ENCODE measurements at places on chromosomes 5 and 9.
A peak's percentile ranks its signal among the peaks of the same experiment; 100 is the strongest.

- no peak for DNase-seq
Measured at GRCh38 chr9:21854119-21854518, 51.7 kb downstream of the MTAP start.

GRCh38 chr5:72179816-72180440 is 72.7 kb downstream of the MAP1B start:
- DNase-seq, result no peak

DNA sequence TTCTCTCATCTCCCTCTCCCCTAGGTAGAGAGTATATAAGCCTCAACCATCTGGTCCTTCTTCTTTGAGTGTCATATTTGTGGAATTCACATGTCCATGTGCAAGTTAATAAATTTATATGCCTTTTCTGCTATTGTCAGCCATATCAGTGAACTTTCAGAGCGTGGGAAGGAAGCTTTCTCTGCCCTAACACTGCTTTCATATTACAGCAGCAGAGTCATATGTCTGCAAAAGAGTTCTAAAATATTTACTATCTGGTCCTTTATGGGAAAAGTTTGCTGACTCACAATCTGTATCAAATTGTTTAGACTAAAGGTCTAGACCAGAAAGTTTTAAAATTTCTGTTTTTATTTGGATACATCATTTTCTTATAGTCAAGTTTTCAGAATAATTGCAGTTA is 669.0 kb downstream of the LRRC70 start:
- DNase-seq, result no peak

DNA sequence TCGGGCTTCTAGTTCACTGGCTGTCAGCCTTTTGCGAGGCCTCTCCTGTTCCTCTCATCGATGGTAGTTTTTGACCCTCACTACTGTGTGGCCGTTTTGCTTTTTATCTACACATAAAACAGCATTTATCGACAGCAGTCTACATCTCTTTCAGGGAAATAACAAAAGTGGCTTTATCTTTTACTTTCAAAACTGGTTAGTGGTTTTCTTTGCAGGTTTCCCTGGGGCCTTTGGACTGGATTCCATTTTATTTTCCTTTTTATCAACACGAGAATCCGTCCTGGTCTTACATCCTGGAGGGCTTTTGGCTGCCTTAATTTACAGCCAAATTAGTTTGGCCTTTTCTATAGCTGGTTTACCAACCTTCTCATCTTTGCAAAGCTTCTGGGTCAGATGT is 793 bp upstream of the PKD2L2 start:
- no peak for DNase-seq

DNA sequence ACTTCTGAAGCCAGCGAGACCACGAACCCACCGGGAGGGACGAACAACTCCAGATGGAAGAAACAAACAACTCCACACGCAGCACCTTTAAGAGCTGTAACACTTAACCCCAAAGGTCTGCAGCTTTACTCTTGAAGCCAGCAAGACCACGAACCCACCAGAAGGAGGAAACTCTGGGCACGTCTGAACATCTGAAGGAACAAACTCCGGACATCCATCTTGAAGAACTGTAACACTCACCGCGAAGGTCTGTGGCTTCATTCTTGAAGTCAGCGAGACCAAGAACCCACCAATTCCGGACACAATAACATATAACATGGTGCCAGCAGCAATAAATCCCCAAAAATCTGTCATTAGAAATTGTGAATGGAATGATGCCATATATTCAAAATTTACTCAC is 180.9 kb downstream of the TLE1 start:
- DNase-seq, result no peak

- no peak for DNase-seq
Measured at GRCh38 chr5:123429993-123430392, 6.8 kb upstream of the CEP120 start.

DNA sequence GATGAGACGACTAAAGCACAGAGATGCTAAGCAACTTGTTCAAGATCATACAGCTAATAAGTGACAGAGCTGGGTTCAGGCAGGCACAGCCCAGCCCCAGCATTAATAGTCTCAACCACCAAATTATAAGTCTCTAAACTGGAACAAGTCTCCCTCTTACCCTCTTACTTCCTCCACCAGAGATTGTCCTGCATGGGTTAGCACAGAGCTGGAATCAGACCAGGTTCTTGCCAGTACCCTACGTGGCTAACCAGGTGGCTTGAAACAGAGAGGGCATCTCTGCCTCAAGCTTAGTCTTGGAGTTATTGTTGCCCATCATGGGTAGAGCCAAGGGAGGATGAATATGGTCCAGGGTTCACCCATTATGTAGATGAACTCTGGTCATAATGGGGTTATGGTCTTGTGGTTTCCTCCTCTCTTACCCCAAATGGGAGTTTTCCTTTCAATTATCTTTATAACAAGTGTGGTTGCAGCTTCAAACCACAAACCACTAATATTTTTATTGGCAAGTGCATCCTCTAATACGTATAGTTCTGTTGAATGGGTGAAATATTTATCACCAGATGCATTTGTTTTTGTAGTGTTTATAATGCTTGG is 8.3 kb upstream of the XPA start:
- no peak for DNase-seq

DNA sequence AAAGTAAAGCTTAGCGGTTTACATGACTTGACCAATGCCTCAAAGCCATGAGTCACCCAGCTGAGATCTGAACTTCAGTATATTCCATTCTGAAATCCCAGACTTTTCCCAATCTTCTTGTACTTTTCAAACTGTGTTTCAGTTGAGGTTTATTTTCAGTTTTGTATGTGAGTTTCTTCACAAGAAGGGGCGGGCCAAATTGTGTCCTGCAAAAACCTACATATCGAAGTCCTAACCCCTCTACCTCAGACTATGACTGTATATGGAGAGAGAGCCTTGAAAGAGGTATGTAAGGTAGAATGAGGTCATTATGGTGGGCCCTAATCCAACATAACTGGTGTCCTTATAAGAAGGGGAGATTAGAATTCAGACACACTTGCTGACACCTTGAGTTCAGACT is 666 bp upstream of the TLR4 start:
- DNase-seq, result no peak

DNA sequence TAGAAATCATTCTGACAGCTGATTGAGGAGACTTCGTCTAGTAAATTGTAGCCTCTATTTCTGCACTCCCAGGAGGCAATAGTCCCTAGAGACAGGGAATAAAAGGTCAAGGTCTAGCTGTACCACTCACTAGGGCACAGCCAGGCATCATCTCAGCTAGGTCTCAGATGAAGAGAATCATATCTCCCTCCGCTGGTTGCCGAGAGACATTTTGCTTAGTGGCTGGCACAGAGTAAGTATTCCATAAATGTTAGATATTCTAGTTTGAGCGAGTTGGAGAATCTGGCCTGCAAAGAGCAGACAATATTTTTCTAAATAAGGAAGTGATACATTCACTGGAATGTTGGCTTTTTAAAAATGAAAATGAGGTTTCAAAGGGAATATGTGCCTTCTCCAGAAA is 180.4 kb upstream of the ACTBL2 start:
- DNase-seq, result no peak

DNA sequence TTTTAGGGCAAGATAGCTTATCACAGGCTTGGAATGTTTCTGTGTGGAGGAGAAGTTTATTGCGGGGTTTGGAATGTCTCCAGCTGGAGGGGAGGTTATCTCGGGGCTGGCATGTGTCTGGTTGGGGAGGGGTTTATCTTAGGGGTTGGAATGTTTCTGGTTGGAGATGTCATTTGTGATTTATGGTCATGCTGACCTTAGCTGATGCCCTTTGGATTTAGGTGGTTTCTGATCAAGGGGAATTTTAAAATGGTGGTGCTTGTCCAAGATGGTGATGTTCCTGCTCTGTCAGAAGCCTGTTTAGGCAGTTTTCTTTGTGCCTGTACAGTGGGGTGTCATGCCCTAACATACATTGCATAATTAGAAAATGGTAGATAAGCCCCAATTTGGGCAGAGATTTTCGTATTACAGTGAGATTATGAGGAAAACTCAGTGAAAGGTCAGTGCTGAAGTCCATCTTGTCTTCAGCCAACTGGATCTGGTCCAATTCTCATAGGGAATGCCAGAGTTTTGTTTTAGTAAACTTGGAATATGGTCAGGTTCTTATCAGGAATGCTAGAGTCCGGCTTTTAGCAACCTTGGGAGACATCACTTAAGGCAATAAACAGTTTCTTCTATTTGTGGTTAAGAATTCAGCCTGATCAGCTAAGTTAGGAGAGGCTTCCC is 14.3 kb downstream of the CDK20 start:
- no peak for DNase-seq

DNA sequence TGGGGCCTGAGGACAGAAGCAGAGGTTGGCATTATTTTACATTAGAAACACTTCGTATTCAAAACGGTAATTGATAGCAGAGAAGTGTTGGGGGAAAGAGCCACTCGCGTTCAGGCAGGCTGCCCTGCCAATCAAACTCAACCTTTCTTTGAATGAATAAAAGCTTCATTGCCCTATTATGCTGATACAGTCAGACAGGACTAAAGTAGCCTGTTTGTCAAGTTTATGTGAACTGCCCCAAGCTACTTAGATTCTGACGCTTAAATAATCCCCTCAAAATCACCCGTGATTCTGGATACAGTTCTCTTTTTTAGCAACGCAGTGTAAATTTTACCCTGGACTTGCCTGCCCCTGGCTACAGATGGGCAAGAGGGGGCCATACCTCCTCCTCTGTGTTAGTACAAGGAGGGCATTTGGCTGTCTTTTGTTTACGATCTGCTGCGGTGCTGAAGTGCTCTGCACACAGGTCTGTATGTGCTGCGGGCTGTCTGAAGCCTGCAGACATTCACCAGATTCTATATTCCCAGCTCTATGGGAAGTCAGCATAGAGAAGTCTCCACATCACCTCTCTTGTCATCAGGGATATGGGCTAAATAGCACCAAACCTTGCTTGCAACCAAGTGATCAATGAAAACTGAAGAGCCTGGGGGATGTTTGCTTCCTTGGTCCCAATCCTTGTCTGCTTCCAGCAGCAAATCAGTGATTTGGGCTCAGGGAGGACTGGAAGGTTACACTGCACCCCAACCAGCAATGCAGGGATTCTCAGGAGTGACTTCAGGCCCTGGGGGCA is 218.4 kb downstream of the EBF1 start:
- DNase-seq, result no peak

DNA sequence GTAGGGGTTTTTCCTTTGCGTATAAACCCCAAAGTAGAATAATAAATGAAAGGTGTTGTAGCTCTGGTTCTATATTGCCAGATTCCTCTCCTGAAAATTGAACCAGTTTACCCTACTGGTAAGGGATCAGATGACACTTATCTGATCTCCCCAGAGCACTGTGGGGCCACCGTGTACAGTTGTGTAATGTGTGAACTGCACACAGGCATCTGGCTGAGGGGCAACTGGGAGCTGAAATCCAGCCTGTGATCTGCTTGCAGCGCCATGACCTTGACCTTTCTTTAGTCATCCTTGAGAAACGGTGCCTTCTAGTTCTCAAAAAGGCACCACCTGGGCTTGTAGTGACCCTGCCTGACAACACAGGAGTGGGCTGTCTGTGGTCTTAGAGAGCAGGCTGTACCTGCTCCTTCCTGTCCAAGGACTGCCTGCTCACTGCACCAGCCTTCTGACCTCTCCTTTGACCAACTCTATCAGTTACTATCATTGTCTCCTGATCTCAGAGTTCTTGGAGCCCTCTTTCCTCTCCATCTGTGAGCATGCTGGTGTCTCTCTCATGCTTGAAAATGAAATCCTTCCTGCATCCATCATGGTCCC is 40.2 kb downstream of the PDE6A start:
- no peak for DNase-seq

GRCh38 chr5:139368613-139369012 is 14.5 kb downstream of the SLC23A1 start:
- DNase-seq, result no peak

DNA sequence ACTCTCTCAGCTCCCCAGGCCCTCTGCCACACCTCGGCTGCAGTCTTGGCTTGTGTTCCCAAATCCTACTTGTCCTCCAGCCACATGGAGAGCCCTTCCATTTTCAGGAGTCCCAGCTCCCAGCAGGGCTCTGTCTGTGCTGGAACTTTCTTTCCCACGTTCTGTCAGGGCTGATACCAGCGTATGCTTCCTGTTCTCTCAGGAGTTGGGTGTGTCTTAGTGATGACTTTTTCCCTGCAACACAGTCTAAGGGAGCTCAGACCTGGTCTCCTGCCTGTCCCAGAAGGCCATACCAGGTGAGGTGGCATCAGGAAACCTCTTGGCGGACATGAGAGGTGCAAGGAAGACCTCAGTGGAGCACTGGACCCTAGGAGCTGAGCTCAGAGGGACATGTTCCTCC is 226.5 kb downstream of the HSPA4 start:
- no peak for DNase-seq

DNA sequence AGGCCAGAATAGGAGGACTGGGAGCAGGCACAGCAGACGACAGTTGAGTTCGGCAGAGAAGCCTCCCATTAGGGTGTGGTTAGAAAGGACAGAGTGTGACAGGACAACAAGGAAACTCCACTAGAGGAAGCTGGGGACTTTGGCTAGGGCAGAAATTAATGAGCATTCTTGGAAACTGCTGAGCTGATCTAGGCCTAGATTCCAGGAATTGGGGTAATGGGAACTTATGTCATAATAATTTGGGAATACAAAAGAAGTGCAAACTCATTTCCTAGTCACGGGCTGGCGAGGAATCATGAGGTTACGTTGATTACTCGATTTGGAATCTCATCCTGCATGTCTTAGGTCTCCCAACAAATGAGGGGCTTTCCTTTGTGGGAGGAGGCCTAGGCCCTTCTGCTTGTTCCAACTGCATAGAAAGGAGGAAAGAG is 144.6 kb upstream of the RPS23 start:
- no peak for DNase-seq

- DNase-seq, result no peak
Measured at GRCh38 chr9:91694081-91694870, 255.8 kb downstream of the ROR2 start.

DNA sequence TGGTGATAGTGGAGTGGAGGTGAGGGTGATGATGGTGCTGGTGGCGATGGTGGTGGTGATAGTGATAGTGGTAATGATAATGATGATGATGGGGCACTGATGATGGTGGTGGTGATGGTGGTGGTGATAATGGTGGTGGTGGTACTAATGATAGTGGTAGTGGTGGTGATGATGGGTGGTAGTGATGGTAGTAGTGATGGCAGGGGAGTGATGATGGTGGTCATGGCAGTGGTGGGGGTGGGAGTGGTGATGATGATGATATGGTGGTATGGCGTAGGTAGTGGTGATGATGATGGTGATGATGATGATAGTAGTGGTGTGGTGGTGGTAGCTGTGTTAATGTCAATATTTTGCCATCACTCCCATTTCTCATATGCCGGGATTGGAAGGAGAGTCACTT is 44.5 kb upstream of the ORM1 start:
- no peak for DNase-seq

- DNase-seq, result peak; percentile 90
Measured at GRCh38 chr9:91423785-91424402, at the start of gene NFIL3. TSS of gene NFIL3 (minus strand) at chr9:91423832. CDS start at chr9:91410734, 13,098 bp downstream.

- no peak for DNase-seq
Measured at GRCh38 chr5:96285823-96286222, 147.2 kb downstream of the PCSK1 start.

DNA sequence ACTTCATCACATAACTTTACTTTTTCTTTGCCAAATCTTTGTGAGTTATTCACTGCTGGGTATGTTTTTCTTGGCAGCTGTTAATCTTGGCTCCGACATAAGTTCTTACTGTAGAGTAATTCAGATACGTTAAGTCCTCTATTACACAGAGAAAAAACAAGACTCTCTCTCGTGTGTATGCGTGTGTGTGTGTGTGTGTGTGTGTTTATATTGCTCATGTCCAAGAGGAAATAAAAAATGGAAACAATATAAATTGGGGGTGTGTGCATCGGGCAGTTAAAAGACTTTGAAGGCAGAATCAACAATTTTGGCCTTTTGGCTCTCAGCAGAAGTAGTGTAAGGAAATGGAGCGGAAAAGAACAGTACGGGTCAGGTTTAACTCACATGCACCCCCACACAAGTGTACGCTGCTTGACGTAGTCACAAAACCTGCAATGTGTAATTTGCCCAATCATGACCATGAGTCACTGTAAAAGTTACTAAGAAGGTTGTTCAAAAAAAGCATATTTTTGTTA is 67.2 kb upstream of the IFNE start:
- DNase-seq, result no peak
